ENCODE measurements at places on chromosomes 12 and 14. TPM values are rescaled to one million over a fixed set of nuclear protein-coding genes. Genes with fewer than 3 reads are reported as not detected.

Gene NID2
- total RNA-seq: 5.4 TPM

Gene VRTN
- total RNA-seq: not detected

Gene APAF1
- 4.3 TPM for total RNA-seq

DNA sequence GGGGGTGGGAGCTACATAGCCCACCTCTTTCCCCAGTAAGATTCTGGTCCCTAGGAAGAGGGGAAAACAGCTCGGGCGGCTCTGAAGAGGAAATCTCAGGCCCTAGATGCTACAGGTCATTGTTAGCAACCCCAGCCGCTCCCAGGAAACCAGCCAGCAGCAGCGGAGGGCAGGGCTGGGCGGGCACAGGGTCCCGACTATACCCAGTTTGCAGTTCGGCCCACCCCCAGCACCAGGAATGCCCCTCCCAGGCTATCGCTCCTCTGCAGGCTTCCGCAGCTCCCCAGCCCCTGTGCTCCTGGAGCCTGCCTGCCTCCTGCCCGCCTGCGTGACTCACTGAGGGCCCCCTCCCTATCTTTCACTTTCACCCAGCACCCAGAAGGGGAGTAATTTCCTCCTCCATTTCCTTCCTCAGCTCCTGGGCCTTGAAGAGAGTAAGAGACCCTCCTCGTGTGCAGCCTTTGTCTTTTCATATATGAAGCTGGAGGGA is 27.2 kb upstream of the PNMA1 start:
- peak overlapping the region; percentile 42 for H3K4me3 ChIP-seq
- no peaks in the 10 kb centered on the region for H3K36me3 ChIP-seq
- H3K27me3 ChIP-seq: no peaks in the 10 kb centered on the region
- peak overlapping the region; percentile 80 for H3K27ac ChIP-seq

DNA sequence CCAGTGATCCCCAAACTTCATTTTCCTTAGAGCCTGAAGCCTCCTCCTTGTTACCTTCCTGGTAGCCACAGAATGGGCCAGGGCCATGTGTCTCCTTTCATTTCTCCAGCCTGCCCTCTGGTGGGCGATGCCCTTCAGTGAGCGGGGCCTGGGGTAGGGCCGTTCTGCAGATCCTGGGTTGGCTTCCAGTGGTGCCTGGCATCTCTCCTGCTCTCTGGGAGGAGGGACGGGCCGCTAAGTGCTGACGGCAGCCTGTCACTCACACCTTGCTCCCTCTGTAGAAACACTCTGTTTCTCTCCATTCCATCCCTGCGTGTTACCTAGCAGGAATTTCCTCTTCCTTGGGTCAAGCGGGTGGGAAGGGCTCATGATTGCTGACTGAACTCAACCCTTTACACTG is 232.1 kb downstream of the CACNA1C start:
- H3K36me3 ChIP-seq: no peaks in the 10 kb centered on the region
- H3K4me1 ChIP-seq: no peaks in the 10 kb centered on the region
- H3K27ac ChIP-seq: no peak overlapping the region
- peak; percentile 76 for DNase-seq
- H3K4me3 ChIP-seq: no peak overlapping the region

DNA sequence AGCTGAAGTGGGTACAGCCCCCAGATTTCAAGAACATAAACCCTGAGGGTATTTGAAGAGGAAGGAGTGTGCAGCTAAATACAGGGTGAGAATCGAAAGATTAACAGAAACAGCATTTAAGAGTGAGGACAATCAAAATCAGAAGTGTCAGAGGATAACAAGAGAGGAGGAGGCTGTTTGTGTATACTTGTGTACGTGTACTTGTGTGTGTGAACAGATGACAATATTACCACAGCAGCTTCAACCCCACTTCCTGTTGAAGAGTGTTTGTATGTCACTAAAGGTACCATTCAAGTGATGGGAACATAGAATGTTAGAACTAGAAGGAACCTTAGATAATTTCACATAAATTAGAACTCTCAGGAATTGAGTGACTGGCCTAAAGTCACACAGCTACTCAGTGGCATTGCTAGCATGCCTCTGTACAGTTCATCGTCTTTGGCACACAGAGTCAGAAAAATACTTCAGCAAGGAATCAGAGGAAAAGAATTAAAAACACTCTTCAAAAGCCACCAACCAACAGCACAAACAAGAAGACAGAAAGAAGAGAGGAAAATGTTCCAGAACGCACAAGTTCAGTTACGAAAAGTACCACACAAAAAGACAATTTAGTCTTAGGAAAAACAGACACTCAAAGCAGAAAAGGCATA is 164.3 kb upstream of the BCL2L14 start:
- H3K36me3 ChIP-seq: no peaks in the 10 kb centered on the region
- no peak for DNase-seq
- H3K4me1 ChIP-seq: no peaks in the 10 kb centered on the region
- no peak overlapping the region for H3K4me3 ChIP-seq

DNA sequence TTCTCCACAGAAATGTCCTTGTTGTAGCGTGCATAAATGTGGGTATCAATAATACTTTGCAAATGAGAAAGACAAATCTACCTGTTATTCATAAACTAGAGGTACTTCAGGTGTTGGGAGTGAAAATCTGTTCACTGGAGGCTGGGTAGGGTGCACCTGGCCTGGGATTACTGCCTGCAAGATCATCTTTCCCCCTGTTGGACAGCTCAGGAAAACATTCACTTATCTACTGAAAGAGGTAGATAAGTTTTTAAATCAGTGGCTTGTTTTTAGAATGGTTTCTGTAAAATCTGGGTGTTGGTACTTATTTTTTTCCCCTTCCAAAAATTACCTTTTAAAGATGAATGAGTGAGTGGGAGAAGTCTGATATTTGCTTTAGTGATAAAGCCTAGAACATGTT is 95.6 kb downstream of the DIP2B start:
- no peaks in the 10 kb centered on the region for H3K27me3 ChIP-seq
- H3K36me3 ChIP-seq: no peaks in the 10 kb centered on the region
- H3K4me1 ChIP-seq: peaks cover 33% of the 10 kb centered on the region
- H3K4me3 ChIP-seq: no peak overlapping the region
- no peak overlapping the region for H3K27ac ChIP-seq
- DNase-seq: no peak

DNA sequence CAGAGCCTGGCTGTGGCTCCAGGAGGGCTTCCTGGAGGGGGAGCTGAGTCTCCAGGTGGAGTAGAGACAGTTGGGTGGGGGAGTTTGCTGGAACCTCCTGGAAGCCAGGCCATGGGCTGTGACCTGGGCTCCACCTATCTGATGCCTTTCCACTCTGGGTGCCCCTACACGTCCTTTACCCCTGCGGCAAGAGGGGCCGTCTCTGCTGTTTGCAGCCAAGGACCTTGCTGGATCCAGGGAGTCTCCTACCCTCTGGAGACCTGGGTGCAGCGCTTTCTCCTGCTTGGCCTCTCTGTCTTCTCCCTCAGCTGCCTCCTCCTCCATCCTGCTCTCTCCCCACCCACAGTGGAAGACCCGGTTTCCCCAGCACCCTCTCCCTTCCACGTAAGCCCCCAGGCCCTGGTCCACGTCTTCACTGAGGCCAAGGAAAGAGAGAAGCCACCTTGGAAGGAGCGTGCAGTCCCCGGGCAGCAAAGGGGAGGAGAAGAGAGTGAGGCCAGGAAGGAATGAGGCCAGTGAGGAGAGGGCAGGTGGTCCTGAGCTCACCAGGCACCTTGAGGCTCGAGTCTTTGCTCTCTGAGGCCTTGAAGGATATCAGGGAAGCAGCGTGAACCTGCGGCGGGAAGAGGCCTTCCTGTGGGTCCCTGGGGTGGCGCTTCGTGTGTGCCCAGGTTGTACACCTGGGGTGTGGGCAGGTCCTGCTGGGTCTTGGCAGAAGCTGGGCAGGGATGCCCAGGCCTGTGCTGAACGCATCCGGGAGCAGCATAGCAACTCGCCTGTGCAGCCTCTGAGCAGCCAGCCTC is 294.3 kb upstream of the RTL1 start:
- no peak overlapping the region for H3K27ac ChIP-seq
- peaks cover 5% of the 10 kb centered on the region for H3K27me3 ChIP-seq
- no peak overlapping the region for H3K4me3 ChIP-seq

DNA sequence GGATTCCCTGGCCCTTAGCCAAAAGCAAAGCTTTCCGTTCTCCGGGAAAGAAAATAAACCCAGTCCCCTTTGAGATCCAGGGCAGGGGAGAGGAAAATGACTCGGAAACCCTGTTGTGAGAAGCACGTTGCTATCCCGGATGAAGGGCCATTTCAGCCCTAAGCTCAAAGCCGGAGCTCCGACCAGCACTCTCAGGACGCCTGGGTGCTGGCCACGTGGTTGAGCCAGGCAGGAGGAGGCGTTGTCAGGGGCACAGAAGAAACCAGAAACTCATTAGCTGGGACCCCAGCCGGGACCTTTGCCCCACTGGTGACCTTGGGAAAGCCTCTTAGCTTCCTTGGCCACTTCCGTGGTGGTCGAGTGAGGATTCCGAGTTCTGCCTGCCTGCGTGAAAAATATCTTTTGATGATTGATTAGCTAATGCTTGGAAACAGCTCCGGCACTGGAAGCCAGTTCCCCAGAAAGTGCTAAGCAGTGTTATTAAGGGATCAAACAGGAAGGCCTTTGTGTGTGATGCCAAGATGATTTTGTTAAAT is 57.6 kb upstream of the FZD10 start:
- H3K27ac ChIP-seq: no peak overlapping the region
- no peak overlapping the region for H3K4me3 ChIP-seq
- H3K27me3 ChIP-seq: peaks cover 6% of the 10 kb centered on the region
- no peak for DNase-seq
- no peaks in the 10 kb centered on the region for H3K36me3 ChIP-seq

Measured in psoas muscle (tissue), 8 donors.